ENCODE measurements at places on chromosomes 6 and 20. TPM values are rescaled to one million over a fixed set of nuclear protein-coding genes. Genes with fewer than 3 reads are reported as not detected.

PLN gene
- not detected for total RNA-seq

FAM229B gene
- 22.5 TPM for total RNA-seq

FAM217A gene
- not detected for total RNA-seq

IRF4 gene
- 0.24 TPM for total RNA-seq

CMTR1 gene
- 26.4 TPM for total RNA-seq

THBS2 gene
- 90.8 TPM for total RNA-seq
